Aorta (tissue), 5 donors: ENCODE measurements at places on chromosomes 11 and 22. TPM values are rescaled to one million over a fixed set of nuclear protein-coding genes. Genes with fewer than 3 reads are reported as not detected.
A peak's percentile ranks its signal among the peaks of the same experiment; 100 is the strongest.

GRCh38 chr11:106263527-106263926 is 186.1 kb downstream of the AASDHPPT start:
- DNase-seq: no peak

- no peak for DNase-seq
Measured at GRCh38 chr22:24284747-24285203, 14.1 kb downstream of the SPECC1L start.

DNA sequence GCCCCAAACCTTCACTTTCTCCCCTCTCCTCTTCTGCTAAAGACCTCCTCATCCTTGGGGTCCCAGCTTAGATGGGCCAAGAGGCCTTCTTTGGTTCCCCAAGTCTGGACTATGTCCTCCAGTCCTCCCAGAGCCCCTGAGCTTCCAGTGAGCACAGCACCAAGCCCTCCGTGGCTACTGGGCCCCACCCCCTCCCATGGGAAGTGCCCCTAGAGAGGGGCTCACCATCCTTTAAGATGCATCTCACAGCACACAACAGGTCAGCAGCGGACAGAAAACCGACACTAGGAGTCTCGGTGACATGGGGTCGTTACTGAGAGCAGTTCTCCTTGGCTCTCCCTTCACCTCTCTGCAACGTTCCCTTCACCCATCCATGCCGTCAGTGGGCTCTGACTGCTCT is 2.7 kb downstream of the LRRC32 start:
- DNase-seq: peak; percentile 44

GRCh38 chr11:74085542-74085892 is 76.6 kb upstream of the UCP3 start:
- peak; percentile 53 for DNase-seq

GRCh38 chr22:35510481-35510934 is 30.1 kb upstream of the RASD2 start:
- DNase-seq: no peak

- DNase-seq: no peak
Measured at GRCh38 chr22:42948294-42948693, 66.7 kb downstream of the PACSIN2 start.

DNA sequence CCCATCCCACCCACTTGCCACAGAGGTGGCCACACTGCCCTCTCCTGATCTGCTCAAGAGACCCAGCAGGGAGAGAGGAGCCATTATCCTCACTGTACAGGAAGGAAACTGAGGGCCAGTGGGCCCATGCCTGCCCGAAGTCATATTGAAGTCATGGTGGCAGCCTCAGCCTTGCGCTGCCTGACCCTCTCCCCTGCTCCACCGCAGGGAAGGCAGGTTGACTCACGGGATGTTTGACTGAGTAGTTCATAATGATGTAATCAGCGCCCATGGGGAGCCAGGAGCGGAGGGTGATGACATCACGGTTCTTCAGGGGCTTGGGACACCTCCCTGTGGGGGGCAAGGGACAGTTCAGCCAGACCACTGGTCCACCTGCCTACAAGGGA is 6.1 kb upstream of the ARAP1 start:
- DNase-seq: no peak

DNA sequence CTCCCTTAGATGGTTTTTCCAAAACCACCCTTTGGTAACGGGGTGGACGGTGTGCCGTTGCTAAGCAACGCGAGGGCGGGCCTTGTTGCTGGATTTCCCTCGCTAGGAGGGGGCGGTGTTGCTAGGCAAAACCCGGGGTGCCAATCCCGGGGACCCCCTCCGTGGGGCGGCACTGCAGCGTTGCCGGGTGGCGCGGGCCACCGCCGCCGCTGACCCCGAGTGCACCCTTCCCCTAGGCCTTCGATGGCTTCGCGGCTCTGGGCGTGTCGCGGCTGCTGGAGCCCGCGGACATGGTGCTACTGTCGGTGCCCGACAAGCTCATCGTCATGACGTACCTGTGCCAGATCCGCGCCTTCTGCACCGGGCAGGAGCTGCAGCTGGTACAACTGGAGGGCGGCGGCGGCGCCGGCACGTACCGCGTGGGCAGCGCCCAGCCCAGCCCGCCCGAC is 8.9 kb downstream of the EHBP1L1 start:
- DNase-seq: no peak

DNA sequence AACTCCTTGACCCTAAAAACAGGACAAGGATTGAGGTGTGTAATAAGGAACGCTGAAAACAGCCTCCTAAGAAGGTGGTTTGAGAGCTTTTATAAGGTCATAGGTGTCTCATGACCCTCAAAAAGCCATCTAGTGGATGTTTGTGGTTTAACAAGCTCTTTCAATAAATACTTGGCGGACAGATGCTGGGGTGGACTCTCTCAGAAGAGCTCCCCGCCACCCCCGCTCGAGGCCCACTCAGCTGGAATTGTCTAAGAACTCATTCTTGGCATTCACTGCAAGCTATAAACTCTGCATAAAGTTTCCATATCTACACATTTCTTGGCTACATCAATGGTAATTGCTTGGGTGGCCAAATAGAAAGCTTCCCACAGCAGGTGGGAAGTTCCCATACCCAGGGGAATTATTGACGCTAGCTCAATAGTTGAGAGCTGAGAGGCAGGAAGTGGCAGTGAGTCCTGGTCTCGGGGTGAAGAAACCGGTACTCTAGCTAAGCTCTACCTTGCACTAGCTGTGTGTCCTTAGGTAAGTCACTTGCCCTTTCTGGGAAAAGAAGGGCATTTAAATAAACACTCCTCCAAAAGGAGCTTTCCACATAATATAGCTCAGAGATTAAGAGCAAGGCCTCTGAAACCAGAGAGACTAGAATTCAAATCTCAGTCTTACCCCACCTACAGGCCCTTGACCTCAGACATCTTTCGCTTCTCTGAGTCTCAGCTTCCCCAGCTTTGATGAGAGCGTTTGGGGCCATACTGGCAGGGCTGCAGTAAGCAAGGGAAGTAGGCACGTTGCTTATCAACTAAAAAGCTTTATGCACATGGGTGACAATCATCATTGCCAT is 6.4 kb downstream of the MS4A15 start:
- no peak for DNase-seq

GRCh38 chr11:60840470-60841430 is 1.2 kb upstream of the CCDC86 start:
- no peak for DNase-seq

DNA sequence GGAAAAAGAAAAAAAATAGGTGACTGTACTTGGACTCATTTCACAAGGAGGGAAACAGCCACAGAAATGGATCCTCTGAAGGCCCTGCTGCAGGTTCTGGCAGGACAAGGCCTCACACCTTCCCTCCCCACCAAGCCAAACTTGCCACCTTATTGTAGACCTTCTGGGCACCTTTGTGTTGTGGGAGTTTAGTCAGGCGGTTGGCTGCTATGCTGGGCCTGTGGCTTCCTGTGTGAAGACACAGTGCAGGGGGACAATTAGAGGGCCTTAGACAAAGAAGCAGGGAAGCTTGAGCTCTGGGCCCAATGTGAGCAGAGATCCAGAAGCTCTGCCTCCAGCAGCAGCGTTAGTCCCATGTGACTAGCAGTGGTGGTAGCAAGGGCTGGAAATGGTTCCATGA is 4.2 kb downstream of the RAB1B start:
- no peak for DNase-seq

DNA sequence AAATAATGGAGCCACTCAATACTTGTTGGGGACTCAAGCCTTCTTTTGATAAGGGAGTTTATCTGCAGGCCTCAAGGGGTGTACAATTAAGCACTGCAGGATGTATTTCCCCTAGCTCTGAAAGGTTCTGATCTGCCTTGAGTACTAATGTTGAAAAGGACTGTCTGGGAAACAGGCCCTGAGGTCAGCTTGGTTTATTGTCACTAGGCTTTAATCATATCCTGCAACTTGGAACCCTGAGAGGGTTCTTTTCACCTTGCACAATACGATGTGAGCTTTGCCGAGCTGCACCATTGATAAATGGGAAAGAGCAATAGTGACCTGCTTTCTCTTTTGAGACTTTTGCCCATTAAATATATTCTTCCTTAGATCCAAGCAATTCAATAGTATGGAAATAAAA is 31.6 kb upstream of the HORMAD2 start:
- DNase-seq: no peak

DNA sequence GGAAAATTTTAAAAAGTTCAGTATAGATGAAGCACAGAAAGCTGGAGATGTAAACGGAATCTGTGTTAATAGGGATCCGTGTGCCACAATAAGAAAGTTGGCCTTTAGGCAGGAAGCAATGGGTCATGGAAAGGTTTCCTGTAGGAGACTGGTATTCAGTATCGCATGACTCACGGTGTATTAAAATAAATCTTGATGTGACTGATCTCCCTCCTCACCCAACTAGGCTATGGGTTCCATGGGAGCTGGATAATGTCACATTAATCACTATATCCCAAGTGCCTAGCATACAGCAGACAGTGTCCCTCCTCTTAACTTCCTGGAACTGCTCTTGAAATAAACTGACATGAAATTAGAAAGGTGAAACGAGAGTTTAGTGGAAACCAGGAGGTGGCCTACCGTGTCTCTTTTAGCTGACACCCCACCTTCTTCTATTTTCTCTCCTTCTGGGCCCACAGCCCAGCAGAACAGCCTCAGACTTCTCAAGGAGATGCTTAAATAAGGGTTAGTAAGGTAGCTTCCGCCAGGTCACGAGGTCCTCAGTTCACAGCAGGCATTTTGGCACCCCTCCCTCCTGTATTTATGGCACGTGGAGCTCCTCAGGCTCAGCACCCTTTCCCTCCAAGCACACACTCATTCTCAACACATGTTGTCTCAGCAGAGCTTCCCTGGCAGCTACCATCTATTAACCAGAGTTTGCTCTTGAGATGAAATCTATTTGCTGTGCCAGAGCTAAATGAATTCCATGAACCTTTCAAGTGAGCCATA is 118.8 kb downstream of the NXPE2 start:
- no peak for DNase-seq

DNA sequence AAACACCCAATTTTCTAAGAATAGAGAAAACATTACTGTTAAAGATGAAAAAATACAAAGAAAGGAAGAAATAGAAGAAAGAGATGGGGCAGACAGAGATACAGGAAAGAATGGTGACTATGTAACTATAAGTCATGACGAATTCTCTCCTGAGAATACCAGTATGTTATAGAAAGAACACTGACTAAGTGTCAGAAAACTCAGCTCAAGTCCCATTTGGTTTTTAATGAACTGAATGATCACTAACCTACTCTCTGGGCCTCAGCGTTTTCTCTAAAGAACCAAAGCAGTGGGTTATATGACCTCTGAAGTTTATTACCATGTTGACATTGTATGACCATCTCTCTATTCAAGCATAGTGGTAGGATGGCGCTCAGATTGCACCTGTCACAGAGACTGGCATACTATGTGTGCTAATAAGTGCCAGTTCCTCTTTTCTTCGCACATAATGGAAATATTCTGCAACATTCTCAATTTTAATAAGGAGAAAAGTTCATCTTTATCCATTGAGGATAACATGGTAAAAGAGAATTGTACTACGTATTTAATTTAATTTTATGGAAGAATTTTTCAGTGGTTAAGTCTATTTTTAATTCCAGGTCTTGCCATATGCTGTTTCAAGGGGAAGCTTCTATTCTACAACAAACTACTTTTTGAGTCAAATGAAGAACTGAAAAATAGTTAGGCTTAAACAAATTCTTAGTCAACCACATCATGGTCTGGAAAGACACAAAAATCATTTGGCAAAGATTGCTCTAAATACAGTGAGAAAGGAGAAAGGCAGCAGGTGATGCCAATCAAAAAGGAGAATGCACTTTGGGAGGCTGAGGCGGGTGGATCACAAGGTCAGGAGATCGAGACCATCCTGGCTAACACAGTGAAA is 25.0 kb upstream of the EED start:
- no peak for DNase-seq

DNA sequence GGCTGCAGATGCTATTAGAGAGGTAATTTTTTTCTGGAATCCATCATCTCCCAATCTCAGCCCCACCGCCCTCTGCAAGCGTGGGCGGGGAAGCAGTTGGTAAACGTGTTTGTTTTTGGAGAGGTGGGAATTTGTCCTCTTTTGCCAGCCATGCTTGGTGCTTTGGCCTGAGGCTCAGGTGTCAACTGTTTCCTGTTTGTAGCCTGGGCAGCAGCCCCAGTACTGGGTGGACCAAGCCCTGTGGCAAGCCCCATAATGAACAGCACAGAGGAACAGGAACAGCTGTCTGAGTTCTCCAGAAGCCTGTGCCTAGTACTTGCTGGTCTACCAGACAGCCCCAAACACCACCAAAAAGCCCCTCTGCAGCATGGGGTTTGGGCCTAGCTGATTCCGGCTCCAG is 39.6 kb downstream of the POU2F3 start:
- no peak for DNase-seq

DNA sequence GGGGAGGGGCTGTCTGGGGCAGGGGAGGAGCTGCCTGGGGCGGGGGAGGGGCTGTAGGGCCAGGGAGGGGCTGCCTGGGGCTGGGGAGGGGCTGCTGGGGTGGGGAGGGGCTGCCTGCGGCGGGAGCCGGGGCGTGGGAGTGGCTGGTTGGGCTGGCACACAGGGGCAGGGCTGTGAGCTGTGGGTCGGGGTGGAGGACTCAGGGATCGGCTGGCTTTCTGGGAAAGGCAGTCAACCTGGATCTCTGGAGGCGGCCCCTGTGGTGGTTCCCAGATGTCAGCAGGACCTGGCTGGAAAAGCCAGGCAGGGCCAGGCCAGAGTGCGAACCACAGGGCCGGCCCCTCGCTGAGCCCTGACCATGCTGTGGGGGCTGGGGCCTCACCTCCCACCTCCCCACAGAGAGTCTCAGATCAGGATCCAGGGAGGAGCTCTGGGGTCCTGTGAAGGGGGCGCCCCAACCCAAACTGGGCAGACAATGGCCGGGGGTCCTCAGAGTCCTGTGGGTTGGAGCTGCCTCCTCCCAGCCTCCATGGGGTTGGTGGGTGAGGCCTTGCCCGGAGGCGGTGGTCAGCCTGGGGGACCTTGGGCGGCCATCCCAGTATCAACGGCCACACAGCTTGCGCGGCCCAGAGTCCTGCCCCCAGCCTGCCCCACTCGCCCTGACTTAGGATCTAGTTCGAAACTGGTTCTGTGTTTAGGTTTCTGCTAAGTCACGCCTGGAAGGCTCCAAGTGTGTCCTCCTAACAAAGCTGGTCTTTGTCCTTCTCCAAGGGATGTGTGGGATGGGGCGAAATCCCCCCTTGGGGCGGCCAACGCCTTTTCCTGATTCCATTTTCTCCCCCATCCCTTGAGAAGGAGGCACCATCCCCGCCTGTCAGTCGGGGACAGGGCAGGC is 1.9 kb downstream of the MUC5B start:
- peak; percentile 70 for DNase-seq

GRCh38 chr22:17281440-17281841 is 62.2 kb upstream of the ADA2 start:
- peak; percentile 9 for DNase-seq

GRCh38 chr11:102592634-102593581 is 32.2 kb downstream of the MMP20 start:
- DNase-seq: no peak

- no peak for DNase-seq
Measured at GRCh38 chr11:8330404-8330803, 66.7 kb upstream of the LMO1 start.

GRCh38 chr11:70528046-70528793 is 129.9 kb downstream of the CTTN start:
- peak; percentile 34 for DNase-seq

- DNase-seq: no peak
Measured at GRCh38 chr22:35986088-35986487, 42.5 kb downstream of the RBFOX2 start.

Gene KLHDC7B
- 0.63 TPM for total RNA-seq

Gene CTSW
- 3.9 TPM for total RNA-seq

Gene SLC29A2
- 3.3 TPM for total RNA-seq

Gene ARHGAP20
- 3.5 TPM for total RNA-seq

Gene PGA5
- total RNA-seq: not detected

Gene SLCO2B1
- total RNA-seq: 82.4 TPM

Gene NXPE2
- total RNA-seq: 0.19 TPM

Gene GAB4
- total RNA-seq: not detected

Gene C11orf87
- total RNA-seq: not detected

Gene HTR3A
- total RNA-seq: not detected

Gene BAIAP2L2
- total RNA-seq: 0.48 TPM

Gene NELL1
- 0.88 TPM for total RNA-seq

Gene C11orf91
- not detected for total RNA-seq
